ENCODE measurements at places on chromosomes 4 and X.

- DNase-seq: no peak
Observed at GRCh38 chrX:38694394-38694793, 106.9 kb upstream of the MID1IP1 start.

DNA sequence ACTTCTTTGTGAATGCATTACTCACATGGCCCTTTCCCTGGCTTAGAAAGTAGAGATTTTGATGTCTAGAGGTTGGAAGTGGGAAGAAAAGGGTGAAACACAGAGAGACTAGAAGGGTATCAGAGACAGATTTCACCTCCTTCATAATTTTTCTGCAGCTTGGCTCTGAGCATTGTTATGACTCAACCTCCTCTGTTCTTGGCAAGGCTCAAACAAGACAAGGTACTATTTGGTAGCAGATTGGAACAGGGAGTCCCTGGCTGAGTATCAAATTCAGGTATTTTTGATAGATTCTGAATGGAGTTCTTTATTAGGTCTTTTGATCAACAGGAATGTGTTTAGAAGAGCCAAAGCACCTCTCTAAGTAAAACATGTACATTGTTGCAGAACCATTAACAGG lies 146.3 kb upstream of the CHRDL1 start:
- no peak for DNase-seq

DNA sequence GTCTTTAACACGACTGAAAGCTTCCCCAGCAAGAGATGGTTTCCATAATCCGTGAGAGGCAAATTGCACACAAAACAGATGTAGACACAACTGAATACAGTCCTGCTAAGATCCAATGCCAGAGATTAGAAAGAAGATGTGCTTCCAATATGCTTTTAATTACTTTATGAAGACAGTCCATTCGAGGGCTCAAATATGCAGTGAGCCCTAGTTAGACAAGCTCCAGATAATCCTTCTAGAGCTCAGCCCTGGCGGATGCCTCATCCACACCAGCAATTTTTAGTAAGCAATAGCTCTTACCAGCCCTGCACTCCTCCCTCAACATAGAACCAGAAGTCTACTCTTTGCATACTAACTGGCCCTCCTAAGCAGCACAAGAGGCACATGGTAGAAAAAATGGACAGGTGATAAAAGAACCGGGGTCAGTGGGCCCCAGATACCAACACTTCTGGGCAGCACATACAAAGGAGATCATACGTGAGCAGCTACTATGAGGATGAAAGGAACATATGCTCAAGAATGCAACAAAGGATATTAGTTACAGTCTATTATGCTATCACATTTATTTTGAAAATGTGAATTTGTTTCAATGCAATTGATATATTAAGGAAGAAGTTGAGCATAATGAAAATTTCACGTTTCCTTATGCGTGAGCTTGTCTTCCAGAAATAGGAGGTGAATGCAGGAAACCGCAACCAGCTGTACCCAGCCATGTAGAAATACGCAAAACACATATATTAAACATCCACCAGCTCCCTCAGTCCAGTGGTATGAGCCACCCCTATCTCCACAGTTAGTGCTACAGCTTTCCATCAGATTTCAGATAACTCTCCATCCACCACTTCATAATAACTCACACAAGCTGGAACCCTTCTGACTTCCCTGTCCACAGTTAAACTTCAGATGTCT lies 34.3 kb downstream of the GPC4 start:
- DNase-seq: no peak

GRCh38 chr4:6730603-6731317 lies 14.8 kb downstream of the BLOC1S4 start:
- DNase-seq: no peak

- DNase-seq: peak; percentile 81
Observed at GRCh38 chr4:106502106-106502699, 133.6 kb upstream of the GIMD1 start.

GRCh38 chrX:136658151-136658550 lies 10.2 kb downstream of the CD40LG start:
- DNase-seq: no peak

- DNase-seq: no peak
Observed at GRCh38 chrX:12802741-12803140, 11.5 kb downstream of the PRPS2 start.

- DNase-seq: no peak
Observed at GRCh38 chrX:41664375-41664901, 24.3 kb upstream of the GPR34 start.

- DNase-seq: no peak
Observed at GRCh38 chrX:151981129-151981528, 6.7 kb upstream of the GABRE start.

- no peak for DNase-seq
Observed at GRCh38 chrX:48800574-48801279, 1.1 kb upstream of the HDAC6 start.

DNA sequence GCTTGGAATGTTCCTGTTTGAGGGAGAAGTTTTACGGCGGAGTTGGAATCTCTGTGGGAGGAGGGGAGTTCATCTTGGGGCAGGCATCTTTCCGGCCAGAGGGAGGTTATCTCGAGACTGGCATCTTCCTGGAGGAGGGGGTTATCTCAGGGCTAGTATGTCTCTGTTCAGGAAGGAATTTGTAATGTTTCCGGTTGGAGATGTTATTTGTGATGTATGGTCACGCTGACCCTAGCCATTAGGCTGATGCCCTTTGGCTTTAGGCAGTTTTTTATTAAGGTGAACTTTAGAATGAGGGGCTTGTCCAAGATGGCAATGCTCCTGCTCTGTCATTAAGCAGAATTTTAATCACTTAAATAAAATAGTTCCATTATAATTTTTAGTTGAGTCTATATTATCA lies 449.7 kb downstream of the PCDH10 start:
- DNase-seq: no peak

- no peak for DNase-seq
Observed at GRCh38 chr4:120881351-120881750, 41.2 kb downstream of the PRDM5 start.

DNA sequence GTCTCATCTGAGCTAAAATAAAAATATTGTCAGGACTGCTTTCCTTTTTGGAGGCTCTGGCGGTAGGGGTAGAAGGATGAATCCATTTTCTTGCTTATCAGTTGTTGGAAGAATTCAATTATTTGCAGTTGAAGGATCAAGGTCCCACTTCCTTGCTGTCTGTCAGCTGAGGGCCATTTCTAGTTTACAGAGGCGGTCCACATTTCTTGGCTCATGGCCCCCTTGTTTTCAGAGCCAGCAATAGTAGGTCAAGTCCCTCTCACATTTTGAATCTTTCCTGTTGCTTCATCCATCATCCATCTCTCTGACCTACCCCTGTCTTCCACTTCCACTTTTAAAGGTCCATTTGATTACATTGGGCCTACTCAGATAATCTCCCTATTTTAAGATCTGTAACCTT lies 1099.3 kb upstream of the DIAPH2 start:
- DNase-seq: no peak

- DNase-seq: no peak
Observed at GRCh38 chr4:4689694-4690440, 148.0 kb upstream of the STX18 start.

GRCh38 chrX:69221239-69222102 lies 56.2 kb upstream of the PJA1 start:
- DNase-seq: no peak

GRCh38 chr4:153348006-153348405 lies 3.5 kb downstream of the MND1 start:
- no peak for DNase-seq

DNA sequence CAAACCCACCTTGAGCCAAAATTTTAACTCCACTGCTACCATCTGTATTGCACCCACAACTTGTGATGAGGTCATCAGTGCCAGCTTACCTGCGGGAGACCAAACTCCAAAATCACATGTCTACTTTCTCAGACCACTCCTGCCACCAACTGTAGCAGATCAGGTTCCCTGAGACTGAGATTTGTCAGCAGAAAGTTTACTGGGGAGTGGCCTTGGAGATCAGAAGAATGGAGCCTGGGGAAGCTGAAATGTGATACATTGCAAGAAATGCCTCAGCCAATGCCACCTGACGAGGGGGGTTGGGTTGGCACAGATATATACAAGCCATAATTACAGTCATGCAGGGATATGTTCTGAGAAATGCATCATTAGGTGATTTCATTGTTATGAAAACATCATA lies 19.1 kb downstream of the HAUS3 start:
- no peak for DNase-seq

- no peak for DNase-seq
Observed at GRCh38 chr4:85774000-85774399, 299.1 kb downstream of the ARHGAP24 start.

- DNase-seq: no peak
Observed at GRCh38 chr4:157128395-157128794, 52.4 kb downstream of the GLRB start.

- DNase-seq: peak; percentile 39
Observed at GRCh38 chrX:1450361-1451161, 2.1 kb downstream of the ASMTL start.

- no peak for DNase-seq
Observed at GRCh38 chr4:33658971-33659370, 2585.3 kb downstream of the ARAP2 start.

DNA sequence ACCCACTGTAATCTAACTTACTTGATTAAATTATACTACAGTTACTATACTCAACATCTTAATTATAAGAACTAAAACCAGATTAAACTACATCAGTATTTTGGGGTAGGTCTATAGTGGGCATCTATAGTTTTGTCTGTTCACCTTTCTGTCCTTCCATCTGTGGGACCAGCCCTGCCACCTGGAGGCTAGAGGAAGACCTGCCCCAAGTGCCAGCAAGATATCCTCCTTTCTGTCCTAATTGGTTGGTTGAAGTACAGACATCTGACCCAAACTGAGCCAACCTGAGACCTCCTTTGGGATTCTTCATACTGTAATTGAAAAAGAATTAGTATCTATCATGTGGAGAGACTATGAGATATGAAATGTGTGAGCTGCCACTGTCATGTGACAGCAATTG lies 172.2 kb upstream of the TLL1 start:
- no peak for DNase-seq

- no peak for DNase-seq
Observed at GRCh38 chr4:105741548-105741947, 33.0 kb downstream of the GSTCD start.

DNA sequence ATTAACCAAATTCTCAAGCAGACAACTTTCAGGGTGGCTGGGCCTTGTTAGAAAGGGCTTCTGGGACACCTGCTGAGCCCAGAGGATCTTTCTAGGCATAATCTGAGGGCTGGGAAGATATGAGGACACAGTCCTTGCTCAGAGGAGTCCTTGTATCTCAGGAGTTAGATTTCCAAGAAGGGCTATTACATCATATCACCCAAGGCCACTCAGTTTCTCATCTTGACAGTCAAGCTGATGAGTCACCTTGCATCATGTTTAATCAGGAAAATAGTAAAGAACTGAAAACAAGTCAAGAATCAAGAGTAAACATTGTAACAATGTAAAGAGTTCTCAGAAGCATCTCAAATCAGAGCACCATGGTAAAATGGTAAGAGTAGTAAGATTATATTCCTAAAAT lies 4.0 kb downstream of the PCYT1B start:
- no peak for DNase-seq

DNA sequence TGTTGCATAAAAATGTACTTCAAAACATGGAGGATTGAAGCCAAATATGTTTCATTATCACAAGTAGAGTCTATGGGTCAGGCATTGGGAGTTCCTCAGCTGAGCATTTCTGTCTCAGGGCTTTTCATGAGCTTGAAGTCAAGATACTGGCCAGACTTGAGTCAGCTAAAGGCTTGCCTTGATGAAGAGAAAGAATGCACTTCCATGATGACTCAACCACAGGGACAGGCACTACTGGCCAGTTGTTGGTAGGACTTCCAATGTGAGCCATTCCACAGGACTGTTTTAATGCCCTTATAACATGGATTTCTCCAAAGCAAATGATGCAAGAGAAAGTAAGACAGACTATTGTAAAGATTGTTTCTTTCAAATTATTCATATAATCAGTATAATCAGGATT lies 895.6 kb downstream of the RAB28 start:
- DNase-seq: no peak

- no peak for DNase-seq
Observed at GRCh38 chrX:105515561-105515960, 295.1 kb upstream of the TEX13A start.

- no peak for DNase-seq
Observed at GRCh38 chr4:165355900-165356300, 22.9 kb upstream of the CPE start.

GRCh38 chr4:185880571-185880970 lies 68.6 kb upstream of the SORBS2 start:
- no peak for DNase-seq

- DNase-seq: no peak
Observed at GRCh38 chr4:139767168-139767567, 101.5 kb downstream of the MGST2 start.

DNA sequence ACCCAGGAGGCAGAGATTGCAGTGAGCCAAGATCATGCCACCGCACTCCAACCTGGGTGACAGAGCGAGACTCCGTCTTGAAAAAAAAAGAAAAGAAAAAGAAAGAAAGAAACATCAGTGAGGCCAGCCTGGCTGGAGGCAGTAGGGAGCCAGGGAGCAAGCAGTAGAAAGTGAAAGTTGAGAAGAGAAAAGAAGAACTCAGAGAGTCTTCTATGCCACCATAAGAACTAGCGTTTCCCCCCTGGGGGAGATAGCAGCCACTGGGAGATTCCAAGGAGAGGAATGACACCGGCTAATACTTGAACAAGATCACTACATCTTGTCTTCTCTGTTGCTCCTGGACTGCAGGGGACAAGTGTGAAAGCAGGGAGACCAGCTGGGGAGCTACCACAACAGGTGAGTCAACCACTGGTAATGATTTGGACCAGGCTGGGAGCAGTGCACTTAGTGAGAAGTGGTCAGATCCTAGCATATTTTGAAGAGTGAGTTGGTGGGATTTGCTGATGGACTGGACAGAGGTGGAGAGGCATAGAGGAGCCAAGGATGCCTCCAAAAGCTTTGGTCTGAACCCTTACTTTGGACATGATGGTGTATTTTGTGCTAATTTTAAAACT lies 33.4 kb downstream of the SLC2A9 start:
- no peak for DNase-seq

DNA sequence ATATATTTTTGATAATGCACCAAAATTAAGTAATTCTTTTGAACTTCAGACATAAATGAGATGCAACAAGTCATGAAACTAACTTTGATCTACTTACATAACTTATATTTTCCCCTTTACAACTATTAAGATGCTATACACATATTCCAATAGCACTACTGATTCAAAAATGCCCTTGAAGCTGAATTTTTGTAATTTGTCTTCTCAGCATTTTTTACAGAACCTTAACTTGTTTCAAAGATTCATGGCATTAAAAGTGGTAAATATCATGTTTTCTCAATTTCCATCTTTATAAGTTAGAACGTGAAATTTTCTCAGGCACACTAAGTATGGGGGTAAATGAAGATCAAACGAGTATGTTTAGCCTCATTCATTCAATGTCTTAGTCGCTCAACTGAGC lies 460.0 kb upstream of the FAM241A start:
- DNase-seq: no peak

GRCh38 chr4:1975391-1975801 lies 33.4 kb downstream of the NELFA start:
- no peak for DNase-seq

DNA sequence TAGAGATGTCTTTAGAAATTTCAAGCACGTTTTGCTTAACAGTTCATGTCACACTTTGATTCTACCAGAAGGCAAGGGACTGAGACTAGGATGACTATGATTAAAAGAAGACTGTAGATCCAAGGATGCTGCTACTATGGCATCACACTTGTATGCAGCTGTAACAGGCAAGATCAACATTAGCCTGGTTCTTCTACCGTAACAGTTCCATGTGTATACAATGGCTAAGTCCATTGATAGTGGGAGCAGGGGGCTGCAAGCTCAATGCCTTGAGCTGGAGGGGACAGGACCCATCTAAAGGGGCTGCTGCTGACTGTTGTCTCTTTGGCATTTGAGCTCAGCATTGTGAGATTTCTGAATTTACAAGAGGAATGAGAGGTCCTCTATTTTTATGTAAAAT lies 212.0 kb downstream of the APBB2 start:
- no peak for DNase-seq

Measured in Peyer's patch (tissue), 4 donors.